ENCODE measurements at places on chromosomes 3 and 15. TPM values are rescaled to one million over a fixed set of nuclear protein-coding genes. Genes with fewer than 3 reads are reported as not detected.

Gene GOLGA8G
- not detected for total RNA-seq

DNA sequence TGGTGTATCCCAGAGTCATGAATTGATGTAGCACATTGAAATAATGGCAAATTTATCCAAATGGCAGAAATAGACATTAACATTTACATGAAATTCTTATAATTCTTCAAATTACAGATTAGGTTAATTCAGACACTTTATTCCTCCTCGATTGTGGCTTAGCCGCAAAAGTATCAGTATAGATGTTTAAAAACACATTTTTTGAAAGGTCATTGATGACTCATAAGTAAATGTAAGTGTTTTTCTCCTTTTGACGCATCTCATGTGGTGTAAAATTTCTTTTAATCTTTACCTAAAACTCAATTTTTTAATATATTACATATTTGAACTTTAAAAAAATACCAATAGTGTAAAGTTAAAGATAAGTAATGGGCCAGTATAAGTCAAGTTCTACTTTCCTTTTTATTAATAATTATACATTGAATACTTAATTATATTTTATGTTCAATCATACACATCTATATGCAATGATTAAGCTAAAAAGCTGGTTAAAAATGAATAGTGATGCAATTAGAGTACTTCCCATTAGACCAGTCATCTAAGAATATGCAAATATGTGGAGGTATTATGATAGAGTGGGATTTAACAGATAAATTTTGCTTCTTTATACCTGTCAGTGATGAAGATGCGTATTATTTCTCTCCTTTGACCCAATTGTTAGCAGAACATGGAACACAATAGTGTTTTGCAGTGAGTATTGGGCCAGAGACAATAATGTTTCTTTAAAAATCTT is 678.1 kb upstream of the DPPA4 start:
- DNase-seq = no peak

Gene MYLK
- total RNA-seq = 17.8 TPM

Gene RMDN3
- total RNA-seq = 21.1 TPM

- peak; percentile 86 for DNase-seq
Measured at GRCh38 chr3:194300382-194300758, 50.8 kb downstream of the CPN2 start.

Gene DNAH12
- 0.22 TPM for total RNA-seq

DNA sequence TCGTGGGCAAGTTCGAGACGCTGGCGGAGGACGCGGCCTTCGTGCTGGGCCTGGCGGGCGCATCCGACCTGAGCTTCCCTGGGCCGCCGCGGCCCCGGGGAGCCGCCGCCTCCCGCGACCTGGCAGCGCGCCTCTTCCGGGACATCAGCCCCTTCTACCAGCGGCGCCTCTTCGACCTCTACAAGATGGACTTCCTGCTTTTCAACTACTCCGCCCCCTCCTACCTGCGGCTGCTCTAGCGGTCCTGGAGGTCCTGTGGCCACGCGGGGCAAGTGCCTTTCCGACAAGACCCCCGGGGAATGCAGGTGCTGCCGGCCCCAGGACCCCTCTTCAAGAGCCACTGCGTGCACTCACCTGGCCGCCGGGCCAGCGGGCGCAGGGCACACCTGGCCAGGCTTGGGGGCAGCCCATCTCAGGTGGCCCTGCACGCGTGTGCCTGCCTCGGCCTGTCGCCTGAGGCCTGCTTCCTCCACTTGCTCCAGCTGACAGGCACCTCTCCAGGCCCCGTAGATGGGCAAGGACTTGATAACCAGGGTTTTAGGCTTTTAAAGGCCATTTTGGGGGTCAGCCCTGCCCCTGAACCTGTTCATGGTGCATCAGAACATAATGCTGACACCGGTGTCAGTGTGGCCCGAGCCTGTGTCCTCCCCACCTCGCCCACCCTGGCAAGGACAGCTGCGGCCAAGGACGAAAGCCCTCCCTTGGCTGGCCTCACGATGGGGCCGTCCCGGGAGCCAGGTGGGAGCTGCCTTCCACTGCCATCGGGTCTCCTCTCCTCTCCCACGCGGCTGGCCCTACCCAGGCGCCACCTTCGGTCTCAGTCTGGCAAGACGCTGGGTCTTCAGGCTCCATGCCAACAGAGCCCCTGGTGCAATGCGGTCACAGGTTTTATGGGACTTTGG is 16.1 kb downstream of the C3orf22 start:
- peak; percentile 63 for DNase-seq
